NCI-H446 treated with DMSO at 0.1 percent for 48 hours (cell line): ENCODE measurements at places on chromosomes 12 and 14.

GRCh38 chr12:49059299-49060171, 1.1 kb downstream of the KMT2D start:
- no peak for DNase-seq

DNA sequence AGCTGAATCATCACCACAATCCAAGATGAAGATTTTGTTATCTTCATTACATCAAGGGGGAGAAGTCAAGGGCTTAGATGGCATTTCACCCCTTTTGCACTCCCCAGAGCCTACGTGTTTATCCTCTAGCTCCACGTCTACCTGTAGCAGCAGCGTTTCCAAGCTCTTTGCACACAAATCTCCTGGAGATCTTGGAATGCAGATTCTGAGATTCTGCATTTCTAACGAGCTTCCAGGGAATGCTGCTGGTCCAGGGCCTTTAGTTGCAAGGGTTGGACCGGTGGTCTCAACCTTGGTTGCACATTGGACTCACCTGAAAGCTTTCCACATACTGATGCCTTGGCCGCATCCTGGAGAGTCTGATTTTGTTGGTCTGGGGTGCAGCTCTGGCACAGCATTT, 49.5 kb upstream of the STON2 start:
- no peak for DNase-seq

- DNase-seq, result no peak
Measured at GRCh38 chr14:99257122-99257672, 14.8 kb downstream of the BCL11B start.

- DNase-seq, result no peak
Measured at GRCh38 chr14:92759679-92760523, 11.5 kb upstream of the LGMN start.

- no peak for DNase-seq
Measured at GRCh38 chr14:24437020-24437735, 5.4 kb downstream of the SDR39U1 start.

DNA sequence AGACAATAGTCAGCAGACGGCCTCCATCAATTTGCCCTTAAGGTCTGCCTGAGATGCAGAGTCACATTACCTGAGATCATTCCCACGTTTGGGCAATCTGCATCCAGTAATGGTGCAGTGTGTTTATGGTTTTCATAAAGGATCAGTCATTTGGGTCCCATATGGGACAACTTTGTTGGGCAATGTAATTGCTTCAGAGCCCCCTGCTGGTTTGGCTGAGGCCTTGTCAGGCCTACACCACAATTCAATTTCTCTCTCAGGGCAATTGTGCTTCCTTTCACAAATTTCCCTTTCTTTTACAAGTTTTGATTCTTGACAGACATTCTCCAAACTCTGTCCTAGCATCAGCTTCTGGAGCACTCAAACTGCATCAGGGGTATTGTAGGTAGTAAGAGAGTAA, 191.2 kb upstream of the SSTR1 start:
- DNase-seq, result no peak

DNA sequence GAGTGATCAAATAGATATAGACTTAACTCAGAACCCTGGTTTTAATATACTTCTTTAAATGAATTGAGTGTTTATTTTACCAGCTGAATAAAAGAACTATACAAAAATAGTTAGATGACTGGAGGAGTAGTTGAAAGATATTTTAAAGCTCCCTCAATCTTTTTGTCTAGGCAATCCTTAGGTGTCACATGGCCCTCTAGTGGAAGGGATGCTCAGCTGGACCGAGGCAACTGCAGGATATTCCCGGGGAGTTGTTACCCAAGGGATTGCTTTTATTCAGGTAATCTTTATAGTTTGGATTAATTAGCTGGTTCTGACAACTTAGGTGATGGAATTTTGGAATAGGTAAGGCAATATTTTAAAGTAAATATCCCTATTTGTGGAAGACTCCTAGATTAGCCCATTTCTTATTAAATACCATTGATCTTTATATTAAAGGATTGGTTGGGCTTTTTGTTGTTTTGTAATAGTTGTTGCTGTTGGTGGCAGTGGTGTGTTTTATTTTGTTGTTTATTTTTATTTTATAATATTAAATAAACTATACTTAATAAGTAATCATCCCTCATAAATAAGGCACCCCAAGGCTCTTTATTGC, 57.1 kb downstream of the ZDHHC17 start:
- DNase-seq, result peak; percentile 2

DNA sequence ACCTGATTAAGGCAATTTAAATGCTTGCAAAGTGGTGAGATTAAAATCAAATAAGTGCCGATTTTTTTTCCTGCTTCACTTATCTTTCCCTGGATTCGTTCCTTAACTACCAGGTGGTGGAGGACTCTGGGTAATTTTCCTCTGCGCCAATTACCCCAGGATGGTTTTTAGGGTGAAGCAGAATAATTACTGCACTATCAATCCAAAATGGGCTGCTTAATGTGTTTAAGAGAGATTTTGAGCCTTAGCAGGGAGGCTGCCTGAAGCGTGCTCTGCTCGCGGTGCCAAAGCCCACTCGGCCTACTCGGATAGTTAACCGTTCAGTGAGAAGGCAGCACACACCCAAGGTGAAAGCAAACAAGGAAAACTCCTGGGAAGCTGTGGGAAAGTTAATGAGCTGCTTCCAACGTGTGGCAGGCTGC, 274.9 kb upstream of the LMO3 start:
- no peak for DNase-seq

DNA sequence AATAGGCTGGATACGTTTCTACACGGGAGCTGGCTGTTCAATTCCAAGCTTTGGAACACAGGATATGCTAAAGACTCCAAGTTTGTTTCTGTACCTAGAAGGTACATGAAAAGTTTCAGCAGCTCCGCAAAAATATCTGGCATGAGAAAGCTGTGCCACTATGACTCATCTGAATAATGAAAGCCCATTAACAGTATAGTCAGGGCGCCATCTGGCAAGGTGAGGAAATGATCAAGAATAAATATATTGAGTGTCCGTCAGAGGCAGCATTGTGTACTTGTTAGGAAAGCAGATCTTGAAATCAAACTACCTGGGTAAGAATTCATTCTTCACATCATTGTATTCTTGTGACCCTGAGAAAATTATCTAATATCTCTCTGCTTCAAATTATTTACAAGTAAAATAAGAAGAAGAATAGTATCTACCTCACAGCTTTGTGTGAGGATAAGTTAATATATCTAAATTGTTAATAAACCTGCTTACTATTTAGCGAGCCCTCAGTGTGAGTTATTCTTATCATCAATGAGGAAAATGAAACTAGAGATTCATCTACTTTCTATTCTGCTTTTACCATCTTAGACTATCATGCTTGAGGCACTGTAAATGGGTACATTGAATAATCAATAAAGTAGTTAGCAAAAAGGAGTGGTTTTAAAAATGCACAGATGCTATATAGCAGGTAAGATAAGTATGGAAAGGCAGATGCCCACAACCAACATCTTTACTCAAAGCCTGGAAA, 53.5 kb downstream of the FSCB start:
- DNase-seq, result peak; percentile 64

- DNase-seq, result no peak
Measured at GRCh38 chr12:3751151-3752095, 1.5 kb downstream of the CRACR2A start.

GRCh38 chr14:34067587-34067986, 116.7 kb upstream of the EGLN3 start:
- DNase-seq, result no peak

DNA sequence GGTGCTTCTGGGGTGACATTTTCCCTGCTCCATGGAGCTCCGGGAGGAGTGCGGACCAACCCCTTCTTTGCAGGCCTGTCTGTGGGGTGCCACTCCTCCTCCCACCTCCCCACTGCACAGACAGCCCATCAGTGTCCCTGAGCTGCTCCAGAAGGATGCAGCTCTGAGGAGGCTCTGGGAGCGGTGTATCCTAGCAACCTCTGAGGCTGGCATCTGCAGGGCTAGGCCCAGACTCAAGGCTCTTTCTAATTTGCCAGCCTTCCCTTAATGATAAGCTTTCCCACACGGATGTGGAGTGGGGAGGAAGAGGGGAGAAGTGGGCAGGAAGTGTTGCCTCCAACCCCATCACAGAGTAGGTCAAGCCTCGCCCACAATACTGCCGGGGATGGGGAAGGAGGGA, 59.7 kb downstream of the CALM1 start:
- DNase-seq, result no peak

GRCh38 chr14:54606631-54607133, 39.8 kb downstream of the SAMD4A start:
- no peak for DNase-seq

GRCh38 chr14:64040044-64040443, 187.2 kb downstream of the SYNE2 start:
- no peak for DNase-seq

DNA sequence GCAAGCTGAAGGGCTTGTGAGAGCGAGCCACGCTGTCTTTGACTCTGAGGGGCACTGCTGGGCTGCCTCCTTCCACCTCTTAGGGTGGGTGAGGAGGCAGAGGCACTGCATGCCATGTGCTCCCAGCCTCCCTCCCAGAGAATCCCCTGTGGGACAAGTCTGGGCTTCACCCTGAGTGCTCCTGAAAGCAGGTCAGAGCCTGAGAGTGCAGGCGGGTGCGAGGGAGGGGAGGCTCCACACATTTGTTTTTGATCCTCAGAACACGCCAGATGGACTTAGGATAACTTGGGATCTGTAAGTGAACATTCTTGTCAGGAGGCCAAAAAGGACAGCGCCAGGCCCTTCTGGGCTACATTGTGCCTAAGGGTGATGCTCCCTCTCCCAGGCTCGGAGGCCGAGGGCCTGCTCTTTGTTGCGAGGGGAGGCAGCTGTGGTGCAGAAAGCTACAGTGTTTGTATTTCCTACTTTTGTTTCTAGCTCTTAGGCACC, 155.4 kb downstream of the TMX1 start:
- DNase-seq, result peak; percentile 98

GRCh38 chr12:34401659-34402227, 379.4 kb downstream of the ALG10 start:
- DNase-seq, result no peak

DNA sequence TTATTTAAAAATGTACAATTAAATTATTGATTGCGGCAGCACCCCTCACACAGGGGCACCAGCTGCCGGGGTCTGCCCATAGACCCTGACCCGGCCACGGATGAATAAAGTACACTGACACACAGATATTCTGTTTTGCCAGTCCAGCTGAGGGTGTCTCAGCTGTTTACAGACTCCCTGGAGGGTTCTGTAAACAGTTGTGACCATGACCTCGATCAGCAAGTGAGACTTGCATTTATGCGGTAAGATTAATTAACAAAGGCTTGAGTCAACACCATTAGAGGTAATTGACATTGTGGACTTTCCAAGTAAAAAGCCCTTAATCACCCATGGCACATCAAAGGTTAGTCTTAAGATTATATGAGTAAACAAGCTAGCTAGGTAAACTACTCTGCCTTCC, 94.3 kb downstream of the FUT8 start:
- no peak for DNase-seq

DNA sequence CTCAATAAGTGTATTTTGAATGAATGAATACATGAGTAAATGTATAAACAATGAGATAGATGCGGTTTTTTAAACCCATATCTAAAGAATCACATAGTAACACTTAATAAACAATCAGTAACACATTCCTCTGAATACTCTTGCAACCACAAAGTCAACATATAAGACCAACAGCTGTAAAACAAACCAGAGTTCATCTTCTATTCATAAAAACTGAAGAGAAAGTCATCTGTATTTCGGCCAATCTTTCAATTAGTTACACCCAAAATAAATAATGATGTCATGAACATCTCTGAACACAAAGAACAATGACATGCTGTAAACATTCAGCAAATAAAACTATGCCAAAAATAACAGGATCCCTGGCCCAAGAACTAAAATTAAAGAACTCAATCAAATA, 47.2 kb downstream of the ARMH4 start:
- DNase-seq, result no peak

DNA sequence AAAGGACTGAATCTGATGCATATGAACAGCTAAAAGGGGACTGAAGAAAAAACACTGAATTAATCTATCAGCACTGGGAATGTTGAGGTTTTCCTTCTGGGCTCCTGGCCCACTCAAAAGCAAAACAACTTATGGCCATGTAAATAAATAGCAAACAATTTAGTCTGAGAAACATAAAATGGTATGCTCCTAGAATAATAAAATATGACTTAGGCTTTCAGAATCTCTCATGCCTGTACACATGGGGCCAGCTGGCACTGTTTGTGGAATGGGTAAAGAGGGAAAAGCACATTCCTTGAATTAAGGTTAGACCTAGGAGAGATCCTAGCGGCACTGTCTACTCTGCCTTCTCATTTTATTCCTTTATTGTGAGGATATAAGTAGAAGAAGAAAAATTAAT, 6.2 kb downstream of the KLHDC2 start:
- no peak for DNase-seq

GRCh38 chr12:115191342-115191741, 507.4 kb upstream of the TBX3 start:
- DNase-seq, result no peak

DNA sequence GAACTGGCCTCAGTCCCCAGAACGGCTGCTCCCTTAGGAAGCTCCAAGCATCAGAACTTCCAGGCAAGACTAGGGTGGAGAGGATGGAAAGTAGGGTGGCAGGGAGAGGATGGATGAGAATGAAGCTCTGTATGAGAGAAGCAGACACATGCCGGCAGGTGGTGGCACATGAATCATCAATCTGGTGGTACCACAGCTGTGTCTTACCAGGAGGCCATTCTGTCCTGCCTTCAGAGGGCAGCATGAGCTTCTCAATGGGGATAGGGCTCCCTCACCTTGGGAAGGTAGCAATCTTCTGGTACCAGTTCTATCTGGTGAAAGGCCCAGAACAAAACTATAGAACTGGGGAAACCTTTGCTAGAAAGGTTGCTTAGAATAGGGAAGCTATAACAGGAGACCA, 55.4 kb upstream of the PYGL start:
- no peak for DNase-seq

- peak; percentile 27 for DNase-seq
Measured at GRCh38 chr14:50122291-50122690, 5.9 kb upstream of the VCPKMT start.

DNA sequence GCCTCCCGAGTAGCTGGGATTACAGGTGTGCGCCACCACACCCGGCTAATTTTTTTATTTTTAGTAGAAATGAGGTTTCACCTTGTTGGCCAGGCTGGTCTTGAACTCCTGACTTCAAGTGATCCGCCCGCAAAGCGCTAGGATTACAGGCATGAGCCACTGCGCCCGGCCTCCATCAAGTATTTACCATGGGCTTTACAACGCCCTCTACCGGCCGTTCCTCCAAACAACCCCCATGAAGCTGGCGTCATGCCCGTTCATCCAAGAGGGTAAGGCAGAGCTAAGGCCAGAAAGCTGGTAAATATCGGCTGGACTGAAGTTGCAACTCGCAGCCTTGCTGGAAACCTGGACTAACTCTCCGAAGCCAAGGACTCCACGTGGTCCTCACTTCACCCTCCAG, 41.6 kb downstream of the RNF34 start:
- DNase-seq, result no peak
